ENCODE measurements at places on chromosomes 3 and 15.

DNA sequence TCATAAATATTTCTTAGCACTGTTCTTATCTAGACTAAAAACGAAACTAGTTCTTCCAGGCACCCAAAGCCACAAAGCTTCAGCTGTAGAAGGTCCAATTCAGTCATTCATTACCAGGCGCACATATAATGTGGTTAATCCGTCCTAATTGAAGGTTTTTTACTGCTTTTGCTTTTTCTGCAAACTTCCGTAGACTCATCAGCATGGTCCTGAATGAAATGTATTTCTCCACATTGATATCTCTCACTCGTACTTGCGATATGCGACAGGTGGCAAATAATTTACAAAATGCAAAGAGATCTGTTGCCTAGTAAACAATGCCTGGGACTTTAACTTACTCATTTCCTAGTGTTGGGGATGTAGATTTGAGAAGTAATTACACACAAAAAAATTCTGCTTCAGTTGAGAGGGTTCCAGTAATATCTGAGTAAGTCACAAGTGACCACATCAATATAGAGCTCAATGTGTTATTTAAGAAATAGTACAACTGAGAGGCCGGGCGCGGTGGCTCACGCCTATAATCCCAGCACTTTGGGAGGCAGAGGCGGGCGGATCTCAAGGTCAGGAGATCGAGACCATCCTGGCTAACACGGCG, 75.0 kb upstream of the MBNL1 start:
- DNase-seq, result no peak

DNA sequence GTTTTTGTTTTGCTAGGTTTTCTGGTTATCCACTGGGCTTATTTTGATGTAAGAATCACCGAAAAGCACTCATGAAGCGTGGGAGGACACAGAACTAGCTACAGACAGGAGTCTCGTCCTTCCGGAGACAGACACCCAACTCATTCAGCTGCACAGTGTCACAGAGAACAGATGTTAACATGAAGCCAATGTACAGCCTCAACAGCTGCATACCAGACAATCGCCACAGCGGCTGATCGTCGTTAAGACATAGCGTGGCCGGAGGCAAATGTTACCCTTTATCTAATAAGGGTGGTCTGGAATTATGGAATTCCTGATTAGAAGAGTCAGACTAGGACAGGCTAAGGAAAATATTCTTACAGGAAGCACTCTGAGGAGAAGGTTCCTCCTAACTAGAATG, 1.1 kb upstream of the PYGO1 start:
- DNase-seq, result no peak

- DNase-seq, result no peak
Observed at GRCh38 chr15:32830241-32830640, 112.4 kb downstream of the GREM1 start.

- no peak for DNase-seq
Observed at GRCh38 chr15:57746786-57747185, 40.3 kb downstream of the POLR2M start.

GRCh38 chr3:27575499-27575898, 91.3 kb upstream of the SLC4A7 start:
- no peak for DNase-seq
